ENCODE measurements at places on chromosomes 3 and 15.

DNA sequence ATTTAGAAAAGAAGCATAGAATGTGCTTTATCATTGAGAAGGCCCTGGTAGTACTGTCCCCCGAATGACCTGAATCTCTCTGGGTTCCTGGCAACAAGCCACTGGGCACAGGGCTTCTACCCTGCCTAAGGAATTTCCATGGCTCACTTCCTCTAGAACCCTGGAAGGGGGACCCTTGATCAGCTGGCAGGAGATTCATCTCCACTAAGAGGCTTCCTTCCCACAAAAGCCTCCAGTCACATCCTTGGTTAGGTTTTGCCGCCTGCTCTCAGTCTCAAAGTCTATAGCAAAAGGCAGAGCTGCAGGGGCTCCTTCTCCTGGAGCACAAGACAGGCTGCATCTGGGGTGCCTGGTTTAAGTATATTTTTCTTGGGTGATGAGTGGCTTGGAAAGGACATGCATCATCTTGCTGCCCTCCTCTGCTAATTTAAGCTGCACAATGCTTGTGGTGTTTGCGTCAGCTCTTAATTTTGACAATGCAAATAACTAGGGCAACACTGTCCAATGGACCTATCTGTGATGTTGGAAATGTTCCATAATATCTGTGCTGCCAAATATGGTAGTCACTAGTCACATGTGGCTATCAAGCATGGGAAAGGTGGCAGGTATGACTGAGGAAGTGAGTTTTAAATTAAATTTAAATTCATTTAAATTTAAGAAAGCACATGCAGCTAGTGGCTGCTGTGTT, 33.4 kb upstream of the RARRES1 start:
- no peak for DNase-seq

GRCh38 chr3:58042947-58043707, 34.9 kb downstream of the FLNB start:
- no peak for DNase-seq

DNA sequence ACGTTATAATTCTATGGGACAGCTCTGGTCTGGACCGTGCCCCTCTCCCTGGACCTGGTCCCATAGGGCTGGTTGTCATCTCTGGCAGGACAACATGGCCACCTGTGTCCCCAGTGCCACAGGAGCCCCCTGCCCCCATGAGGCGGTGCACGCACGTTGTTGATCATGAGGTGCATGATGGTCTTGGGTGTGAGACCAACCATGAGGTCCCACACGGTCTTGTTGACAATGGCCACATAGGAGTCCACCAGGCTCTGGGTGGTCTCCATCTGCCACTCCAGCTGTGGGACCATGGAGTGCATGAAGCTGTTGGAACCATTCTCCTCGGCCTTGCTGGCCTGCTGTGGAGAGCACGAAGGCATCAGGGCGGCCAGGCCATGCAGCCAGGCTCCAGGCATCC, 19.7 kb downstream of the GOLGA6D start:
- no peak for DNase-seq

DNA sequence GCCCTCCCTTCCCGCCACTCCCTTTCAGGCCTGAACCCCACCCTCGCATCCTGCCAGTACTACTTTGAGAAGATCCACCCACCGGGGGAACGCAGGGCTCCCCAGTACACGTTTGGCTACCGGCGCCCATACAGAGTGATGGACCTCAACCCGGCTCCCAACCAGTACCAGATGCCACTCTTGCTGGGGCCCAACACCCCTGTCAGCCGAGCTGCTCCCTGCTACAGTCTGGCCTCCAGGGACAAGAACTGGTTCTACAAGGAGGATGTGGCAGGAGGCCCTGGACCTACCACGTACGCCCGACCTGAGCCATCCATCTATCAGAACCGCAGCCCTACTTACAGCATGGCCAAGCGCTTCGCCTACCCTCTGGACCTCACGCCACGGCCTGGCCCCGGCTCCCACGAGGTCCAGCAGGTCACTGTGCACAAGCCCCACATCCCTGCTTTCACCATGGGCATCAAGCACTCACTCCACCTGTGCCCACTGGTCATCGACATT, 14.4 kb upstream of the CSPG4 start:
- no peak for DNase-seq

Data from esophagus squamous epithelium (tissue), 5 donors.